ENCODE measurements at places on chromosomes 2 and 18.

DNA sequence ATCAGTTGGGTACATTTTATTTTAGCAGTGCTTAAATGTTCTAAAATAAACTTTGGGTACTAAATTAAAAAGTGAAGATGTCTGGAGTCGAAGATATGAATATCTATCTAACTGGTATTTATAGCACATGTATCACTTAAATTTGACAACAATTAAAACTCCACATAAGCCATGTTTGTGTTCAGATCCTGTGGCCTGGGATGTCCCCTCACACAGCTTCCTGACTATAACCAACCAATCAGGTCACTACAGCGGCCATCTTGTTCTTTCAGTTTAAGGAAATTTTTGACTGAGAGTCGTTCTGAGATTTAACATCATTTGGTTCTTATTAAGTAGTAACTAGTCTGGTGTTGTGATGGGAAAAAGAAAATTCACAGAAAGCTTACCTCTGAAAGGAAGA lies 170.7 kb upstream of the NRP2 start:
- no peak for DNase-seq

DNA sequence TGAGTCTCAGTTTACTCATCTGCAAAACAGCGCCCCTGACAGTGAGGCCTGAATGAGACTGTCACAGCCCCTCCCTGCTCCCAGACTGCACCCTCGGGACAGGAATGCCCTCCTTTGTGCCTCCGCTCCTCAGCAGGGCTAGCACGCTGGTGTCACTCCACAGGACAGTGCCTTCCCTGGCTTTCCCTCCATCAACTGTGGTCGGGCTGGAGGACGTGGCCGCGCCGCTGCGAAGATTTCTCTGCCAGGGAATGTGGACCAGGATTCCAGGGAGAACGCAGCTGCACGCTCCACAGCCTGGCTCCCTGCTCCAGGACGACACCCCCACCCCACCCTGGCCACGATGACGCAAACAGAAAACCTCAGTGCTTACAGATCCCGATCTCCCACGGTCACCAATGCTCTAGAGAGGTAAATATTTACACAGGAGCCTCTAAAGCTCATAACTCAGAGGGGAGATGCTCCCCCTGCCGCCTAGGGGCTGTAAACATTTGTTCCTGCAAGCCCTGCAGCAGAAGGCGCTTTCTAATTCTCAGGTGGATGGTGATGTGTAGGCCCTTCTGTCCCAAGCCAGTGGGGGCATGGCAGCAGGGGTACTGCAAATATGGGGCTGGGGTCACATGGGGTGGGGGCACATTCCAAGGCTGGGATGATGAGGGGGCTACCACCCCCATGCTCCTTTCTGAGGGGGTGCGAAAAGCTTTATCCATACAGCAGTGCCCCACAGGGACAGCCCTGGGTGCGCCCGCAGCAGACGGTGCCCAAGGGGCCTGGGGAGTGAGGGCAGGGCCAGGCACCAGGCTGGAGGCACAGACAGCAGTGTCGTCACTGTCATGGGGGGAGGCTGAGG lies 12.4 kb downstream of the HS6ST1 start:
- DNase-seq = no peak

GRCh38 chr2:138275881-138276280 lies 225.7 kb upstream of the SPOPL start:
- no peak for DNase-seq

DNA sequence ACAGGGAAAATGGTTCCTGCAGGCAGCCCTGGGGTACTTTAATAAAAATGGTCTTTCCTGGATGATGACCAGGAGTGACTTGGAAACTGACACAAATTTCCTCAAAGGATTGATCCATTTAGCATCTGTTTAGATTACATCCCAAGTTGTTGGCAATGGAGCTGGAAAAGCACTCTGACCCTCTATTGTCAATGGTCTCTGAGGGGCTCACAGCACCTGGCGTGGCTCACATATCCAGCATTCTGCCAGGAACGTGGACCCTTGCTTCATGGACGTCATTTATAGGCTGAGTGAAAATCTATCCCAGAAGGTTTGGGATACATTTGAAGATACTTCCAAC lies 43.8 kb downstream of the SERTAD2 start:
- no peak for DNase-seq

- no peak for DNase-seq
Measured at GRCh38 chr2:168849610-168850009, 40.6 kb downstream of the SPC25 start.

GRCh38 chr2:49936965-49937364 lies 782.6 kb upstream of the FSHR start:
- no peak for DNase-seq

DNA sequence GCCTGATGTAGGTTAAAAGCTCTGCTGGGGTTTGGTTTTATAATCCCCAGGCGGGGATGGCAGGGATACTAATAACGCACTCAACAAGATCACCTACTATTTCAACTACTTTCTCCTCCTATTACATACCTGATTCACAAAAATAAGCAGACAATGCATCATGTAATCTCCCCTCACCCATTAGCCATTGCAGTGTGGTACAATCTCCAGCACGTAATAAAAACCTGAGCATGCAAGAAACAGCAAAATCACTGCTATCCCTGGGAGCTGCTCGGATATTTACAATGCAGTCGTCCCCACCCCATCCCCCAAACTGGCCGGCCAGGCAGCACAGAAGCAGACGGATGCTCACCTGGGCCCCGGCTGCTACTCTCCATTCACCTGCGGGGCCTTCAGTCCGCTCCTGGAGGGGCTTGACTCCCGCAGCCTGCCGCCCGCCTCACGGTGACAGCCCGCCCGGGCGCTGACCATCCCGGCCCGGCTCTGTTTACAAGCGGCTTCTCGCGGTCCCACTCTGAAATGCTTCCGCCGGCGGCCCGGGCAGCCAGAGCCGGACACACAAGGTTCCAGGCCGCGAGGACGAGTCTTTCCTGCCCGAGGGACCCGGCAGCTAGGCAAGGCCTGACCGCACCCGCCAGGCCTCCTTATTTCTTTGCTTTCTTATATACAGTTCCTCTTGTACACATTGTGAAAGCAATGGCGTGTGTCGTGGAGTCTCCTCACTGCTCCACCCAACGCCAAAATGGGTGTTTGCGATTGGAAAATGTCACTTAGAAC lies at the start of gene PLEKHM3:
TSS of gene PLEKHM3 (minus strand) at position 491 of the 777 bp plus-strand sequence. CDS start 23,888 bp downstream, outside the sequence.
- no peak for DNase-seq

DNA sequence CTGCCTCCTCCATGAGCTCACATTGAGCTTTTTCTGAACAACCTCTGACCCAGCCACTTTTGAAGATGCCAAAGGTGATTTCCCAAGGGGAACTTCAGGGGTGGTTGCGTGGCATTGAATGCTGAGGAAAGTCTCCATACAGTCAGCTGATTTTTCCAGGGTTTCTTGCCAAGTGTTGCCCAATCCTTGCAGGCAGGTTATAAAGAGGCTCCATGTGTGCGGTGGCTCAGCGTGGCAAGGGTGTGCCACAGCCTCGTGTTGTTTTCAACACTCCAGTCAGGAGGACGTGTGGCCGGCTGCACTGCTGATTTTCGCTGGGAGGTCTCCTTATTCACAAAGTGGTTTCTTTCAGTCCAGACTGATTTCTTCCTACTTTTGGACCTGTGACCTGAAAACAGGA lies 81.4 kb upstream of the GATA6 start:
- DNase-seq = no peak

DNA sequence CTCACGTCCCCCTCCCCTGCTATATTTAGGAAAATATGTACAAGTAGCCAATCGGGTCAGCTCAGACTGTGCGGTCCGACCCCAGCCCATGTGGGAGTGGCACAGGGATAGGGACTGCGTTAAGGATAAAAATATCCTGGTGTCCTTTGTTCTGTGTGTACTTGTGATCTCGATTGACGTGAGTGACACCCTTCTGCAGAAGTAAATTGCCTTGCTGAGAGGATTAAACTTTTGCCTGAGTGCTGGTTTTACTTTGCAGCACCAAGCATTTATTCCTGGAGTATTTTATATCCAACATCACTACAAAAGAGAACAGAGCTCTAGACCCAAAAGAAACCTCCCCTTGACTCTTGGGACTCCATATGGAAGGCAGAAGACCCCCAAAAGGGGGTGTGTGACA lies 28.0 kb upstream of the RALBP1 start:
- DNase-seq = no peak

- DNase-seq = no peak
Measured at GRCh38 chr2:223260681-223261080, 208.7 kb downstream of the KCNE4 start.

DNA sequence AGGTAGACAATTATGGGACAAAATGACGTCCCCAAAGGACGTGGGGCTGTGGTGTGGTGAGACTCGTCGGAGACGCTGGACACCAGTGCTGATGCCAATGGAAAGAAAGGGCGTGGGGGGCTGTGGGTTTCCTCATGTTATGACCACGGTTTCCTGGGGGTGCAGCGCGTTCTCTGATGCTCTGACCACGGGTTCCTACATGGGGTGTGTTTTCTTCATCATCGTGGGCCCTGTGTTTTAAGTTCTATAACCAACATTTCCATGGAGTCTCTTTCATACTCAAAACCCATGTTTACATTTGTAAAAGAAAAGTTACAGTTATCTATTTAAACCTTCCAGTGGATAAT lies 141.6 kb downstream of the RTP5 start:
- DNase-seq = no peak

GRCh38 chr2:169007356-169007755 lies 23.8 kb downstream of the ABCB11 start:
- DNase-seq = no peak

DNA sequence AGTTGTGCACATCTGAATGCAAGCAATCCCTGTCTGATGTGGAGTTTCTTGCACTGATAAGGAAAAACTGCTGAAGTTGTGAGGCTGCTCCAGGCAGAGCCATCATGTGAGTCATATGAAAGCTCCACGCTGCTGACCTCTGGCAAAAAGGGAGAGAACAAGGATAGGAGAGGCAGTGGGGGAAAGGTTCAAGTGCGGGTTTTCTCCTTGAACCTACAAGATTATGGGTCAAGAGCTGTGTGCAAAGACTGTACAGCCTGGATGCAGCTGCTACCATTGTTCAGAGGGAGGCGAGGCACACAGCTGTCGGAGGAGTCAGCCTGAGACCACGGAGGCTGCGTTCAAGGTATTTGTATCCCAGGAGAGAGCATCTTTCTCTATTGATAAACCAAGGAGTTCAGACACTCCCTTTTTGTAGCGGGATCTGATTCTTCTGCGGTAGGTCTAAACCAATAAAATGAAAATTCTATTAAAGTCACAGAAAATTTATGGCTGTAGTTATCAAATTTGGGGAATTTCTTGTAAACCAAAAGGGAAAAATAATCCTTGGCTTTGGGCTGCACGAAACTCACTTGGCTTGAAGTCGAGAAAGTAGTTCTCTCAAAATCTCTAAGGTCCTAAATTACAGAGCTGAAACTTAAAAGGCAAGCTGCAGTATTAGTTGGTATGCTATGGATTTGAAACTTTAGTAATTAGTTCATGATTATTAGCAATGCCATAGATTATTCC lies at the start of gene CDK15:
TSS of gene CDK15 (plus strand) at position 96 of the 729 bp plus-strand sequence. CDS start at position 224, 128 bp downstream.
- no peak for DNase-seq

DNA sequence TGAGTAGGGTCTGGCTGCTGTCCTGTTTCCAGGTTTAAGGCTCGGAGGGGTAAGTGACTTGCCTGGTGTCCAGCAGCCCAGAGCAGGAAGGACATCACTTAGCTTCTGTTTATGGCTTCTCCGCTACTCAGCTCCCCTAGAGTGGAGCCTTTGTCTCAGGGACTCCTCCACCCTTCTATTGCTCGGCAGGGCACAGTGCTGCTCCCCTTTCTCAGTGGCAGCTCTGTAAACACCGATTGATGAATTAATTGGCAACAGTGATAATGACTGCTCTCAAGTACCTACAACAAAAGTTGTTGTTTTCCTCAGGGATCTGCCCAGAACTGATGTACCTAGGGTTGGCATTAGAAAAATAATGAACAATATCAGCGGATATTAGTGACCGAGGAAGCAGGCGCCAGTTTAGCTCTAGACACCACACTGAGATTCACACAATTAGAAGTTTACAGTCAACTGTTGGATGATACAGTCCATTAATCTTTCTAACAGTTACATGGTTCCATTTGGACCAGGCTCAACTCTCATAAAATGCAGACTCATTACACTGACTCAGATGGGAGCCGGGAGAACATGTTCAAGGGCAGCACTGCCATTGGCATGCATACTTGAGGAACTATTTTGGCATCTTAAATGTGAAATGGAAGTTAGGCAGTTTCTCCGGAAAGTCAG lies 265.7 kb downstream of the MTX2 start:
- DNase-seq = no peak

DNA sequence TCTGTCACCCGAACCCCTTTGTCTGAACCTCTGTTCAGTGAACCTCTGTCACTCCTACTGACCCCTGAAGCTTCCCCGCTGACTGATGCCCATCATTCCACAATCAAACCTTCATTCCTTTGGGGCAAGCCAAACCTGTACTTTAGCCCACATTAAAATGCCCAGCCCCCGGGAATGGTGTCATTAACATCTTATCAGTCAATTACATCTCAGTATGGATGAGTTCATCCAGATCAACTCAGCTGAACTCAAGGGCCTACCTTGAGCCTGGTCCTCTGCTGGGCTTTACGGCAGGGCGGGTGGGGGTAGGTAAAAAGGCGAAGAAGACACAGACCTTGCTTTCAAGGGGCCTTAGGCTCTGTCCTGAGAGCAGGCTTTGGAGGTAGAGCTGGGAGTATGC lies 154.4 kb upstream of the SMAD2 start:
- no peak for DNase-seq

GRCh38 chr2:165716091-165716490 lies 78.0 kb downstream of the GALNT3 start:
- DNase-seq = no peak

DNA sequence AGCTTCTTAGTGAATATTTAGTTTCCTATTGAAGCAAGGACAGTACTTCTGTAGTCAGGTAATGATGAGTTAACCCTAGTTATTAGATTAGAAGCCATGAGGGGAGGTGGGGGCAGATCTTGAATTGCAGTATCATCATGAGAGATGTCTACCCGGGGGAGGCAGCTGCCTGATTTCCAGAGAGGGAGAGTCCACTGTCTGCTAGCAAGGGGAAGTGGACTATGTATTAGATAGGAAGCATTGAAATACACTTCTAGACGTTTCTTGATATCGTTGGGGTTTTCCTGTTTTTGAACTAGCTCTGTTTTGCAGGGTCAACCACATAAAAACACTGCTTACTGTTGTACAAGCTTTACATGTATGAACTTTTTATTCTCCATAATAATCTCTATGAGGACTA lies 38.8 kb downstream of the APLF start:
- DNase-seq = no peak

GRCh38 chr2:86357392-86357963 lies 20.1 kb upstream of the REEP1 start:
- no peak for DNase-seq

Measured in cortex of kidney (tissue), 1 donor.